Lung microvascular endothelial cell (primary cell): ENCODE measurements at places on chromosomes 13 and 19.
A peak's percentile ranks its signal among the peaks of the same experiment; 100 is the strongest.

DNA sequence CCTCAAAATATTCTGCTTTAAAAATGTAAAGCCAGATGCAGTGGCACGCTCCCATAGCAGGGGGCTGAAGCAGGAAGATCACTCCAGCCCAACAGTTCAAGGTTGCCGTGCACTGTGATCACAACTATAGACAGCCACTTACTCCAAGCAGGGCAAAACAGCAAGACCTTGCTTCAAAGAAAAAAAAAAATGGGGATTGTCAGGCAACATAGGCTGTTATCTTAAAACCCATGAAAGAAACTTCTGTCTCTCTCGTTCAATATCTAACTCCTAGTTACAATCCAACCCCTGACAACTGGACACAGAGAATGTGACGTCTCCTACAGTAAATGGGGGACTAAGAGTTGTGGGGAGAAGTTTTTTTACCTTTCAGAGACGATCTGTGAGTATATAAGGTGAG is 17.4 kb downstream of the ELF1 start:
- no peak for DNase-seq

DNA sequence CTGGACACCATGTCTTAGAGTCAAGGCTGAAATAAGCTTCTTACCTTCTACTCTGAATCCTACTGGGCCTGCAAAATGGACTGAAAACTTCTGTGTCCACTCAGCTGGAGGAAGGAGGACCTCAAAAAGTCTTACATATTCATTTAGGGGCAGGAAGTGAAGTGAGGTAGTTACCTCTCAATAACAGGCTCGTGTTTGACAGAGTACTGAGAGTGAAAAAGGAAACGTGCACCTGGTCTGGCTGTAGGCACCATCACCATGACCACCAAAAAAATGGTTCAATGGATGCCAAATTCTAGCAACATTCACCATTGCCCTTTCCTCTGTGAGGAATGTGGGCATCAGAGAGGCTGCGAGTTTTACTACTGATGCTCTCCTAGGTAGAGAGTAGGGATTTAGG is 176.2 kb downstream of the RFC3 start:
- no peak for DNase-seq

- no peak for DNase-seq
Observed at GRCh38 chr13:43266936-43267615, 243.7 kb downstream of the DNAJC15 start.

DNA sequence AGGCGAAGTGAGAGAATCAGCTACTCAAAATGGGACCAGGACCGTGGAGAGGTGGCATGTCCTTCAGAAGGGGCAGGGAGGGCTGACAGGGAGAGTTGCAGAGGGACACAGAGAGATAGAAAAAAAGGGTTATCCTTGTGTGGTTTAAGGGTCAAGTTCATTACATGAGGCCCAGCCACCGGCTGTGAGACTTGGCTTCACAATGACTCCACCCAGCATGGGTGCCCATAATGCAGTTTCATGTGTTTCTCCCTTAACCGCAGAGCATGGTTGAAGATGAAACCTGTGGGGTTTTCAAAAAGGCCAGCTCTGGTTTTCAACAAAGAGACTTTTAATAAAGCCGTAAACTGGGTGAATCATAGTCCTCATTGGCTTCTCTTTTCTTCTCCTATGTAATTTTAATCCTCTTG is 164.6 kb downstream of the KLF5 start:
- no peak for DNase-seq

GRCh38 chr13:100394005-100394695 is 194.4 kb downstream of the GGACT start:
- DNase-seq = peak; percentile 45

DNA sequence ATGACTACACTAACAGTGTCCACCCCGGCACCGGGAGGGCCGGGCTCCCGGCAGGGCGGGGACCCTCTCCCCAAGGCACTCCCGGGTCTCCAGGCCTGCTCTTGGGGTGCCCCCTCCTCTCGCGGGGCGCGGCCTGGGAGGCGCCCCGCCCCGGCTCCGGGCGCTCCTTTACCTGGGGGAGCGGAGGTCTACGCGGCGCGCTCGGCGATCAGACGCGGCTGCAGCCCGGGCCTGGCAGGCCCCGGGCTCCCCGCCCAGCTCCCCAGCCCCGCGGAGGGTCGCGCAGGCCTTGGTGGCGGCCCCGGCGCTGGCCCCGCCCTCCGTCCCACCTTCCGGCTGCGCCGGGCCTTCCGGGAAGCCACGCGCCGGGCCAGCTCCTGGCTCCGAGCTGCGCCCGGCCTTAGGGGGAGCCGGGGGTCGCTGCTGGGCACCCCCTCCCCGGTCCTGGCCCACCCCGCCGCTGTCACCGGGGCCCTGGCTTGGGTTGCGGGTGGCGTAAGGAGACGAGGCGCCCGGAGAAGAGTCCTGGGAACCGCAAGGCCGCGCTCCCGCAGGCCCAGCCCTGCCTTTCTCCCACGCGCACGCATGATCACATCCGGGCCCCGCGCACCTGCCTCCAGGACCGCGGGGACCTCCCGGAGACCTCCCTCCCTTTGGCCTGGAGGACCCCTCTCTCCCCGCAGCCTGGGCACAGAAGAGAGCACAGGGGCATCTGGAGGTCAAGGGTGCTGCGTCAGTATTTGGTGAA is at the start of gene C19orf12:
Gene C19orf12, minus strand, starts transcription at position 309 of the 748 bp plus-strand sequence. CDS start 6,848 bp downstream, outside the sequence.
- DNase-seq = peak; percentile 59

DNA sequence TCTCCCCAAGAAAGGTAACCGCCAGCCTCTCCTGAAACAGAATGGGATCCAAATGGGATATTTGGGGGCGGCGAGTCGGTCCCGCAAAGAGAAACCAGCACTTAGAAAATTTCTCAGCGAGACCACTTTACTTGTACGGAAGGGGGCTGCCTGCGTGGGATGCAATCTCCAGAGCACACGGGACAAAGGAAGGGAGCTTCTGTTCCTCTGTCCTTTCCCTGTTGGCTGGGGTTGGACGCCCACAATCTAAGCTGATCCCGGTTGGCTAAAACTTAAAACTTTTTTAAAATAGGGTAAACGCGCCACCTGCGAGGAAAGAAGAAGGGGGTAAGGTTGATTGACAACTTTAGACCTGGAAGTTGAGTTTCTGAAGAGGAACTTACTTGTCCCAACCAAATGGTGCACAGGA is 826 bp upstream of the BSG start:
- peak; percentile 49 for DNase-seq

DNA sequence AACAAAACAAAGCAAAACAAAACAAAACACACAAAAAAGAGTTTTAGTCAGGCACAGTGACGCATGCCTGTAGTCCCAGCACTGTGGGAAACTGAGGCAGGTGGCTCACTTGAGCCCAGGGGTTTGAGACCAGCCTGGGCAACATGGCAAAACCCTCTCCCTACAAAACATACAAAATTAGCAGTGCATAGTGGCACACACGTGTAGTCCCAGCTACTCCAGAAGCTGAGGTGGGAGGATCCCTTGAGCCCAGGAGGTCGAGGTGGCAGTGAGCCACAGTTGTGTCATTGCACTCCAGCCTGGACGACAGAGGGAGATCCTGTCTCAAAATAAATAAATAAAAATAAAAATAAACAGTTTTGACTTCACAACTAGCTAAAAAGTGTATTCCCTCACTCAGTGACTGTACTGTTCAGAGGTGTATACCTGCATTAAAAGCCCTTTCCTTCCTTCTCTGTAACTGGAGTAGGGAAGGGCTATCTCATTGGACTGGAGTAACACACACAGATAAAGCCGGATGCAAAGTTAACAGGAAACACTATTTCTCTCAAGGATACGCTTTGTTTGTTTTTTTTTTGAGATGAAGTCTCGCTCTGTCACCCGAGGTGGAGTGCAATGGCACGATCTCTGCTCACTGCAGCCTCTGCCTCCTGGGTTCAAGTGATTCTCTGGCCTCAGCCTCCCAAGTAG is 3.7 kb upstream of the BAX start:
- DNase-seq = no peak

DNA sequence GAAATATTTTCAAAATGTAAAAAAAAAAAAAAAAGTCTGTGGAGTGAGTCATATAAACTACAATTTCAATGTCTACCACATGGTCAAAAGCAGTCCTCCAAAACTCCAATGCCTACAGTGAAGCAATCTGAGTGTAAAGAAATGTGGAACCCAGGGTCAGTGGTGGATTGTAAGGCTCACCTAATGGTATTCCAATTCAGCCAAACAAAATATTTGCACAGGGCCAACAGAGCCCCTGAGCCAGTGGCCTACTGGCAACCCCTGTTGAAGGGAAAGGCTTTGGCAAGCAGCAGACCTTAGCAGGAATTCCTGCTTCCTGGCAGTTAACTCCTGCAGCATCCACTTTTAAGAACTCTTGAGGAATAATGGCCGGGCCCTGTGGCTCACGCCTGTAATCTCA is 3.4 kb downstream of the DNMT1 start:
- DNase-seq = peak; percentile 75

GRCh38 chr13:80712026-80712425 is 371.1 kb upstream of the SPRY2 start:
- DNase-seq = no peak

GRCh38 chr13:98147521-98147920 is 4.6 kb downstream of the FARP1 start:
- DNase-seq = no peak

GRCh38 chr13:40492511-40492910 is 173.9 kb downstream of the FOXO1 start:
- no peak for DNase-seq

DNA sequence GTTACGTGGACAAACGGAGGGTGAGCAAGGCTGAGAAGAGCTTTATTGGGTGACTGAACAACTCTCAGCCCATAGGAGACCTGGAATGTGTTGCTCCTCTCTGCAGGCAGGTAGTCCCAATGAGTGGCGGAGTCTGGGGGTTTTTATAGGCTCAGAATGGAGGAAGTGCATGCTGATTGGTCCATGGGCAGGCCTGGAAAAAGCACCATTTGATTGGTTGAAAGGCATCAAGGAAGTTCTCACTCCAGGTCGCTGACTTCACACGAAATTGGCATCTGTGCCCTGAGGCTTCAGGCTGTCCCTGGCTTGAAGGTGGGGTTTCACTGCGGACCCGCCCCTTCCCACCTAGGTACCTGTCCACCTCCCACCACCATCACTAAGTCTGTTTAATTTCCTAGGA is 65.4 kb downstream of the SPATA13 start:
- no peak for DNase-seq

DNA sequence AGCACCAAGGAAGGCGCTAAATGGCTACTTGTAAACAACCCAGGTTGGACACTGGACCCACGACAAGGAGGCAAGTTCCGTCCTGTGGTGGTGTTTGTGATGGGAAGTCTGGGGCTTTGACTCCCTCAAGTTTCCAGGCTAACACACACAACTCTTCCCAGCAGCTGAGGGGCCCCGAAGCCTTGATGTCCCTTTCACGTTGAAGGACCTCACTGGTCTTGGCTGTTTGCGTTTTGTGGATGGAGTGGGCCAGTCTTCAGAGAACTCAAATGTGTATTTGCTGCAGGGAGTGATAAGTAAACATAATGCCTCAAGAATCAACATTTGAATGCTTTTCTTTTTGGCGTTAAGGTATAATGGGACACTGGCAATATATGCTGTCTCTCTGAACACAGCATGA is 199.2 kb downstream of the TM9SF2 start:
- DNase-seq = no peak

- no peak for DNase-seq
Observed at GRCh38 chr19:49823472-49823871, 5.4 kb downstream of the MED25 start.
